Upper lobe of right lung (tissue), 1 donor: ENCODE measurements at places on chromosomes 4 and X.

GRCh38 chrX:38038501-38038900 is 32.1 kb downstream of the SYTL5 start:
- no peak for DNase-seq

DNA sequence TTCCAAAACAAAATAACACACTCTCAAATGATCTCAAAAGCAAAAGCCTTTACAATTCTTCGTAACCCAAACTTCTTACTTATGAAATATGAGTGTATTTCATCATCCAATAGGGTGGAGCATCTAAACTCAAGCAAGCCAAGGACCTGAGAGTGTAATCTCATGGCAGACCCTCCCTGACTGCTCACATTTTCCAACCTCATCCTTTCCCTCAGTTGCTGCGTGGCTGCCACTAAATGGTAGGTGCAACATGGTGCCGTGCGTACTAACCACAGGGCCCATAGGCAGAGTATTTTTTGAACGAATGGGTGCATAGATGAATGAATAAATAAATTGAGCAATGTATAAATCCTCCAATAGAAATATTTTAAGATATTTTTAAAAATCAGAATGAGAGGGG is 45.4 kb downstream of the TTC29 start:
- DNase-seq = no peak

GRCh38 chrX:39150220-39150619 is 349.0 kb downstream of the MID1IP1 start:
- DNase-seq = no peak

DNA sequence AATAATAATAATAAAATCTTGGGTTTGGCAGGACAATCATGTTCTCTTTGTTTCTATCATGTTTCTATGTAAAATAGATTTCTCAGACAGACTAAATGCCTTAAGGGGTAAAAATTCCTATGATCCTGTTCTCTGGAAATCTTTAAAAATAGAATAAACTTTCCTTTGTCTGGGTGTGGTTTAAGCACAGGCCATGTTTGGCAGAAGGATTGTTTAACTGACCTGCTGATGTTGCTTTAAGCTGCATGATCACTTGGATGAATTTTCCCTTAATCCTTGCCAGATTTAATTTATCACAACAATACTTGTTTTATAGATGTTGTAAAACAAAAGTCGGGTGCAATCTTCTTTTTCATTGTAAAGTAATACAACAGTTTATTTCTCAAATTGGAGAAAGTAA is 341.7 kb upstream of the FAT1 start:
- no peak for DNase-seq

DNA sequence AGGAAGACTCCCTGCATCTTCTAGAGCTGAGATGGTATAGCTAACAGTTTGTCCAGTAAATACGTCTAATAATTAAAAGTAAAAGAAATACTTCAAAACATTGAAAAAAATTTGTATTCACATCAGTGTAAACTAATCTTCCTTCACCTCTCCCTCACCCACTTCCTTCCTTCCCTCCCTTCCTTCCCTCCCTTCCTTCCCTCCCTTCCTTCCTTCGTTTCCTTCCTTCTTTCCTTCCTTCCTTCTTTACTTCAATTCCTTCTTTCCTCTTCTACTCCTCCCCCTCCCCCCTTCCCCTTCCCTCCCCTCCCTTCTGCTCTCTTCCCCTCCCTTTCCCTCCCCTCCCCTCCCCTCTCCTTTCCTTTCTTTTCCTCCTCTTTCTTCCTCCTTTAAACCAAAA is 103.7 kb downstream of the POU4F2 start:
- no peak for DNase-seq

GRCh38 chrX:65034292-65034667 is 58.0 kb upstream of the ZC4H2 start:
- DNase-seq = no peak

DNA sequence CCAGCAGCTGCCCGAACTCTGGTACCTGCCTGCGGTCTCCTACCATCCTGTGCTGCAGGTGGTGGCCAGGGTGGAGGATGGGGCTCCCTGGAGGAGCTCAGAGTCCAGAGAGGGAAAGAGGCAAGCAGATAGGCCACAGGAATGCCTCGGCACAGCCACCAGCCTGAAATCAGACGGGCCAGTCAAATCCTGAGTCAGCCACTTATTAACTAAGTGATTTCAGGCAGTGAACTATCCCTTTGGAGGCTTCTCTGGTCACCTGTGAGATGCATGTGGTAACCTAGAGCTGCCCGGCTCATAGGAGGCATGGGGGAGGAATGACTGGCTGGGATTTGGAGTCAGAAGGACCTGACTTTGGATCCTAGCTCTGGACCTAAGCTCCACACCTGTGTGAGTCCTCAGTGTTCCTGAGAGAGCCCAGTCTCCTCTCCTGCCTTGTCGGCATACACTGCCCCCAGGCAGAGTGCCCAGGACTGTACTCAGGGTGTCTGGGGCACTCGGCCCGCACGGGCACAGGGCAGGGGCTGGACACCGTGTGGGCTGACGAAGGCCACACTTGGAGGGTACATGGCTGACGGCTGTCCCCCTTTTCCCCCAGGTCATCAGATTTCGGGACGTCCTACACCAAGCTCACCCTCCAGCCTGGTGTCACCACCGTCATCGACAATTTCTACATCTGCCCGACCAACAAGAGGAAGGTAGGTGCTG is 96.4 kb upstream of the PSAPL1 start:
- DNase-seq = no peak
